ENCODE measurements at places on chromosomes 5 and 9.

- no peak for DNase-seq
Observed at GRCh38 chr9:105318729-105319191, 74.3 kb downstream of the SLC44A1 start.

DNA sequence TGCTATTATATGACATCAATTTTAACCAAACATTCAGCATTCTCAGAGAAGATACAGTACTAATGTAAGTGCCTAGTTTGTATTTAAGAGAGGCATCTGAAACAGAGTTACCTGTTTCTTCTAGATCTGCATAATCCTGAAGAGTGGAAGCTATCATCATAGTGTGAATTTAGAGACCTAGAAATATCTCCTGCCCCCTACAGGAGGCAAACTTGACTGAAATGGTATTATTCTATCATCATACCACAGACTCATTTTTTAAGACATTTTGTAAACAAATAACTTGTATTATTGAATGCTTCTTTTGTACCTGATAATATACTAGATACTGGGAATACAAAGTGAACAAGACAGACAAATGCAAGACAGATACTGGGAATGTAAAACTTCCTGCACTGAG, 216.8 kb upstream of the RPS23 start:
- no peak for DNase-seq

DNA sequence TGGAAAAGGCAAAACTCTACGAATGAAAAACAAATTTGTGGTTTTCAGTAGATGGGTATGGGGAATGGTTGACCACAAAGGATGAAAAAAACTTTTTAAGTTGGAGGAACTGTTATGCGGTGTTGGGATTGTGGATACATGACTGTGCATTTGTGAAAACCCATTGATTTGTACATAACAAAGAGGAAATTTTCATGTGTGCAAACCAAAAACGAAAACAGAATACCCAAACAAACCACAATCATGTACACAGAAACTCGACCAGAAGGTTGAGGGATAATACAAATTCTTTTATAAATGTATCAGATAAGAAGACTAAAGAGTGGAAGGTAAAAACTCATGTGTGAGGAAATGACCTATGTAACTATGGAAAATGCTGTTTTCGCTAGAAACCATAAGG, 1012.4 kb downstream of the CDH18 start:
- DNase-seq, result no peak

DNA sequence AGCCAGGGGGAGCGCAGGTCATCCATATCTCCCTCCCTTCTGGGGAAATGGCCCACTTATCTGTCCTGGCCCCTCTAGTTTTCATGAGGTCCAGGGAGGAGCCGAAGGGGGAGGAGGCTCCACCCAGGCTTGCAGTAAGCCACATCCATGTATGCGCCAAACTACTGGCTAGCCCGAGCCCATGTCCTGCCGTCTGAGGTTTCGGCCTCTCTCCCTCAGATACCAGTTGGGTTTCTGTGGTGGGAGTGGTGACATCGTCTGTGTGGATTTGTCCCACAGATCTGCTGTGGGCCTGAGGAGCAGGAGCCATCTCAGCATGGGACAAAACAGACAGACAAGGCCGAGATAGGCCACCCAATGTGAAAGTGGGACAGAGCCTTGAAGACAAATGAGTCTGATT, 78.3 kb upstream of the ORM1 start:
- no peak for DNase-seq

- no peak for DNase-seq
Observed at GRCh38 chr5:151179489-151179840, 21.9 kb upstream of the ANXA6 start.
